ENCODE measurements at places on chromosomes 5 and 9. TPM values are rescaled to one million over a fixed set of nuclear protein-coding genes. Genes with fewer than 3 reads are reported as not detected.

Gene TAF1L
- total RNA-seq = under 0.01 TPM

Gene AQP7
- 0.21 TPM for total RNA-seq

Gene CDKN2B
- total RNA-seq = 0.63 TPM

Gene SOX30
- total RNA-seq = not detected

Gene ABO
- total RNA-seq = 4.5 TPM

Gene KCNV2
- total RNA-seq = not detected

Gene C5orf58
- total RNA-seq = not detected

Gene OMD
- not detected for total RNA-seq

Gene LCP2
- 440 TPM for total RNA-seq

Gene RACK1
- 5,375 TPM for total RNA-seq

Gene NMUR2
- total RNA-seq = not detected

Gene ADAMTSL1
- 0.10 TPM for total RNA-seq

Gene ZNF169
- 6.4 TPM for total RNA-seq

Gene MLANA
- total RNA-seq = 0.10 TPM

Gene HTR4
- total RNA-seq = not detected

Gene CBY3
- 0.52 TPM for total RNA-seq

Gene SLC25A2
- total RNA-seq = 0.73 TPM

Gene MOB3B
- 1.4 TPM for total RNA-seq

Gene DNAH5
- not detected for total RNA-seq

Gene ADCY2
- total RNA-seq = under 0.01 TPM

Gene UAP1L1
- total RNA-seq = 6.2 TPM
